ENCODE measurements at places on chromosomes 11 and 22.

DNA sequence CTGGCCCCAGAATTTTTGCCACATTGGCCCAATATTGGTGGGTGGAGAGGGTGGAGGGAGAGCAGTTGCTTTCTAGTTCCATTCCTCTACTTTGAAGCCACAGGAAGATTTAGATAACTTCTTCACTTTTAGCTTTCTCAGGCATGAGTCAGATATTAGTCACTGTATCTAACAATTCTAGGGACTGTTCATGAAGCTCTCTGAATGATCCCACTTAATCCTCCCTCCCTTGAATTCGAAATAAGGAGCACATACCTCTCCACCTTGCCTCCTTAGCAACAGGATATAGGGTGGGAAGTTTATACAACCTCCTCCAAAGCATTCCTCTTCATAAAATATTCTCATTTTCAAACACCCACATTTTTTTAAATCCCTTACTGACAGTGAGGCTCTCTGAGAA, 13.5 kb downstream of the FSHB start:
- DNase-seq: no peak

- no peak for DNase-seq
Measured at GRCh38 chr11:80061056-80061455, 620.2 kb upstream of the TENM4 start.

DNA sequence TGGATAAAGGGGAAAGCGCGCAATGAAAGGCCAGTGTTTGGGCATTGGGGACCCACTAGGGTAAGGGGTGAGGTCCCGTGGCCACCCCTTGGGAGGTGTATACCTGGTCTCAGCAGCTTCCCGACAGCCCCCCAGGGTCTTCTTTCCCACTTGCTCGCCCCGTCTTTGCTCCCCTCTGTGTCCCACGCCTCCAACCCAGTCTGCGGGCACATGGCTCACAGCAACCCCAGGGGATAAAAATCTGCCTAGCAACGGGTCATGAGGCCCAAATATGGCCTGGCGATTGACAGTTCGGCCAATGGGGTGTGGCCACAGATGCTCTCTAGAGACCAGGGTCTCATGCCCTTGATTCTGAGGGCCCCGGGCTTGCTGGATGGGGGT, 41.6 kb downstream of the AHNAK start:
- no peak for DNase-seq

DNA sequence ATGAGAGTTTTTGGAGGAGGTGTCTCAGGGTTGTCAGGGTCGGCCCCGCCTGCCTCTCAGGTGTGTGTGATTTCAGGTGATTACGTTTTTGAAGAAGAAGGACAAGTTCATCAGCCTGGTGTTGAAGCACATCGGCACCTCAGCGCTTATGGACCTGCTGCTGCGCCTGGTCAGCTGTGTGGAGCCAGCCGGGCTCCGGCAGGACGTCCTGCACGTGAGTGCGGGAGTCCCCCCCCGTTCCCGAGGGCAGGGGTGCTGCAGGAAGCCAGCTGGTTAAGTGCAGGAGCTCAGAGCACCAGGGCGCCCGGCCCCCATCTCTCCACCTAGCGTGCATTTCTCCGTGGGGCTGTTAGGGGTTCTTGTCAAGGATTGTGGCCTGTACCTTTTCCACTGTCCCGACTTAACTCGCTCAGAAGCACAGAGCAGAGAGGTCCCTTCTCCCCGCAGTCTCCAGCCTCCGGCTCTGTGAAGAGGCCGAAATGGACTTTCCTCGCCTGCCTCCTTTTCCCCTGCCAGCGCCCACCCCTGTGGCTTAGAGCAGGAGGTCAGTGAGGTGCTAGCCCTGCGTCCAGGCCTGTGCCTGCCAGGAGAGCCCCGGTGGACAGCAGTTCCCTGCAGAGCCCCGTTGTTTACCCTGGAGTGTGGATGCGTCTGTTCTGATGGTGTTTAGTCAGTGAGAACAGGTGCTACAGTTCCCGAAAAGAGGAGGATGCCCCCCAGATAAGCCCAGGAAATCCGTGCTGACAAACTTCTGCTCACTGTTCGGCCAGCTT, 60.2 kb downstream of the SBF1 start:
- DNase-seq: no peak

- DNase-seq: no peak
Measured at GRCh38 chr11:105265845-105266244, 126.3 kb upstream of the CARD18 start.

DNA sequence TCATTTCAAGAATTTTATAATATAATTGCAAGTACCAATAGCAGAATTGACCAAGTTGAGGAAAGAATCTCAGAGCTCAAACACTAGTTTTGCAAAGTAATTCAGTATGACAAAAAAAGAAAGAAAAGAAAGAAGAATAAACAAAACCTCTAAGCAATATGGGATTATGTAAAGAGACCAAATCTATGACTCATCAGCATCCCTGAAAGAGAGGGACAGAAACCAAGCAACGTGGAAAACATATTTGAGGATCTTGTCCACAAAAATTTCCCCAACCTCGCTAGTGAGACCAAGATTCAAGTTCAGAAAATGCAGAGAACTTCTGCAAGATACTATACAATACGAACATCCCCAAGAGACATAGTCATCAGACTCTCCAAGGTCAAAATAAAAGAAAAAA, 203.7 kb upstream of the DDI1 start:
- no peak for DNase-seq

GRCh38 chr11:26994631-26995095, 751 bp downstream of the FIBIN start:
- DNase-seq: no peak

GRCh38 chr11:78688460-78688859, 113.8 kb upstream of the NARS2 start:
- no peak for DNase-seq

- DNase-seq: no peak
Measured at GRCh38 chr11:74009675-74010305, 905 bp upstream of the UCP3 start.

DNA sequence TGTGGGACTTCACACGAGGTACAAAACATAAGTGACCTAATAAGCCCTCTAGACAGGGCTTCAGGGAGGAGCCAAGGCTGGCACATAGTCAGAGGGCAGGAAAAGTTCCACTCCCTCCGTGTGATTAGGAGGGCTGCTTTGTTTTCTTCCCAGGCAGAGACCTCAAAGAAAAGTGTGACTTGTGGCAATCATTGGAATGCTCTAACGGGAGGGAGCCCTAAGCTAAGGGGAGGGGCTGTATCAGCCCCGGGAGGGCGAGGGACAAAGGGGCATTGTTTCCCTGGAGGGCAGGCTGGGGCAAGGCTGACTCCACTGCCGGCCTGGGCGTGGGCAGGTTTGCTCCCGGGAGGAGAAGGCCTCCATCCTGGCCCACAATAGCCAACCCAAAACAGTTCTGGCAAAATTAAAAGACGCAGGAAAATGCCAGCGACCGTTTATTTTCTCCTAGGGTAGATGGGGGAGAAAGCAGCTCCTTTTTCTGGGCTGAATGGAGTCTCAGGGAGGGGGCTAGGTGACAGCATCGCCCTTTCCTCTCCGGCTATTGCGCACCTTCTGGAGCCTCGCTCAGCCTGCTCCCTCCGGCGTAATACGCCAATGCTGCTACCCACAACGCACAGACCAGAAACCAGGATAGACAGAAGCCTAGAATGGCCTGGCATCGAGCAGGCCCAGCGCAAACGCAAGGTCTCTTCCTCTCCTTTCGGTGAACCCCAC, 60.2 kb downstream of the ENDOD1 start:
- DNase-seq: no peak

DNA sequence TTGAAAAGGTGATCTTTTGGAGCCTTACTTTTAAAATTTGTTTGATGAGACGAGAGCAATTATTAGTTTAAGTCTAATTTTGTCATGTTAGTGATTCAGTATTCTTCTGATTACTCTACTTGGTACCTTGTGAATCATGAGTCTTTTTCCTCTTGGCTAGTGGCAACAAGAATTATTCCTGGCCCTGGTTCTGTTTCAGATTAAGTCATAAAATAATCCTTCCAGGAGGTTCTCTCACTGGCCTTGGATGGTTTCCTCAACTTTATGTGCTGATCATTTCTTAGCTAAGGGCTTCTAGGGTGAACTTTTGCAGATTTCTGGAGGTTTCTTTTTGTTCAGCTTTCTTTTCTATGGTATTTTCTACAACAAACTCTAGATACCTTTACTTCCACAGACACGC, 741.8 kb upstream of the LUZP2 start:
- DNase-seq: no peak

- no peak for DNase-seq
Measured at GRCh38 chr11:66639066-66639813, 737 bp downstream of the RBM4 start.

DNA sequence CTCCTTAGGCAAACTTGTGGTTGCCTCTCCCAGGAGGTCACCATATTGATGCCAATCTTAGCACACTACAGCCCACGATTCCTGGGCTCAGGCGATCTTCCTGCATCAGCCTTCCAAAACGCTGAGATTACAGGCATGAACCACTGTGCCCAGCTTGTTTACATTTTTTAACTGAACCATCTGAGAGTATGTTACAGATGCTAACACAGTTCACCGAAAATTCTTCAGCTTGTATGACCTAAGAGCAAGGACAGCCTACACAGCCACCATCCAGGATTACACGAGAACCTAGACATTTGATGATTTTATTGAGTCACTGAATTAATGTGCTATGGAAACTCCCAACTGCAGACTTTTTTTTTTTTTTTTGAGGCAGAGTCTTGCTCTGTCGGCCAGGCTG, 5.8 kb upstream of the LGALS1 start:
- DNase-seq: no peak

- DNase-seq: no peak
Measured at GRCh38 chr11:69161117-69161407, 5.3 kb downstream of the SMIM38 start.

- DNase-seq: no peak
Measured at GRCh38 chr11:117528097-117528721, 200.6 kb downstream of the CEP164 start.

DNA sequence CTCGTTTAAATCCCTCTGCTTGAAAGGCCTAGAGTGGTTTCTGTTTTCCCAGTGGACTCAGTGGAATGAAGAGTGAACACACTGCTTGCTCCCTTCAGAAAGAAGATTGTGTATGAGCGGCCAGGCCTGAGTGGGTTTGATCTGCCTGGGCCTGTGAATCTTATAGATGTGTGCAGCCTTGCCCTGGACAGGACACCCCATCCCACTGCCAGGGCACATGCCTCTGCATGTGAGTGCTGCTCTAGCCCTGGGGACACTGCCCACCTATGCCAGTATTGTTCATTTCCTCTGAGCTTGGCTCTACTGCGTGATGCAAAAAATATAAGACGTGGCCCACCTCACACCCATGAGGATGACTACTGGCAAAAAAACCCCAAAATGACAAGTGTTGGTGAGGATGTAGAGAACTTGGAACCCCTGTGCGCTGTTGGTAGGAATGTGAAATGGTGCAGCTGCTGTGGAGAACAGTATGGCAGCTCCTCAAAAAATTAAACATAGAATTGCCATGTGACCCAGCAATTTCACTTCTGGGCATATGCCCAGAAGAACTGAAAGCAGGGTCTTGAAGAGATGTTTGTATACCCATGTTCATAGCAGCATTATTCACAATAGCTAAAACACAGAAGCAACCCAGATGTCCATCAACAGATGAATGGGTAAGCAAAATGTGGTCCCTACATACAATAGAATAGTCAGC, 27.3 kb upstream of the NECTIN1 start:
- DNase-seq: no peak

DNA sequence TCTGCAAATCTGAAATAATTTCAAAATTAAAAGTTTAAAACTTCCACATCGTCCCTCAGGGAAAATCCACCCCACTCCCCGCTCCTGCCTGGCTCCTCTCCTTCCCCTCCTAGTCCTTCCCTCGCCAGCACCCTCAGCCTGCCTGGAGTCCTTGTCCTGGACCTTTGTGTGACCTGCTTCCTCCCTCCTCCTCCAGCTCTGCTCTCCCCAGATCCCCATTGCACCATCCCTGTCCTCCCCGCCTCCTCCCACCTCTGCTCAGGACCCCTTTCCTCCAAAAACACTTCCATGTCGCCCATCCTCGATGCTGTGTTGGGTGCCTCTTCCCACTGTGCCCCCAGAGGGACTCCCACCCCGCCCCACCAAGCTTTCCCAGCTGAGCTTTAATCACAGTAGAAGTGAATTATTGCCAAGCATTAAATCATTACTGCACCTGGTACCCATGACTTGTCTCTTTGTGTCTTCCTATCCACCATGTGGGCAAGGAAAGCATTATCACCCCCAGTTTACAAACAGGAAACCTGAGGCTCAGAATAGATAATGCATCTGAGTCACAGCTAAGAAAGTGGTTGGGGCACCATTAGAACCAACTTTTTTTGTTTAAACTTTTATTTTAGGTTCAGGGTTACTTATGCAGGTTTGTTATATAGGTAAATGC, 2.4 kb upstream of the ZP1 start:
- DNase-seq: no peak

DNA sequence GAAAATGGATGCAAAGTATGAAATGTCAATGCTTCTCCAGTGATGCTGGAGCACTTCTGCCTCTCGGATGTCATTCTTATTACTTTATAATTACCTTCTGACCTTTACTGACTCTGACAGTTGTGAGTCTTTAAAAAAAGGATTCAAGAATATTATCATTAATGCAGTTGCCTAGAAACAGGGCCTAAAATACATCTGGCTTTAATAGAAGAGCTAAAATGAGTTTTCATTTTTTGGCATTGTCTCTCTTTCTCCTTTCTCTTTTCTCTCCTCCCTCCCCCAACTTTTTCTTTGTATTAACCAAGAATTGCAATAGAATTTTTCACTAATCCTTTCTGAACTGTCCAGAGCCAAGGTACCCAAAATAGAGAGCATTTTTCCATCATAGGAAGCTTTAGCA, 45.9 kb downstream of the FDX1 start:
- DNase-seq: no peak

GRCh38 chr11:9065607-9066432, 25.6 kb downstream of the SCUBE2 start:
- no peak for DNase-seq

DNA sequence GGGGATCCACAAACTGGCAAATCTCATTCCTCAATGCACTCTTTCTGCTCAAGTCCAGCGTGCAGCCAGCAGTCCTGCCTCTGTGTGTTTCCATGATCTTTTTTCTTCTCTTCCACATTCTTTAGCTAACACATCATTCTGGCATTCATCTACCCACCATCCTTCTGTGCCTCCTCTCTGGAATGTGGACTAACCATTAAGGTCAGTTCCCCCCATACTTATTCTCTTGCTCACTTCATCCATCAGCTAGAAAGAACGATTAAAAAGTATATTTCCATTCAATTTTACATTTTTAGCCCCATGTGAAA, 7.8 kb downstream of the KIRREL3 start:
- no peak for DNase-seq
